ENCODE measurements at places on chromosomes 7 and 10.

GRCh38 chr10:108204528-108205305, 1040.2 kb upstream of the SORCS1 start:
- no peak for DNase-seq

DNA sequence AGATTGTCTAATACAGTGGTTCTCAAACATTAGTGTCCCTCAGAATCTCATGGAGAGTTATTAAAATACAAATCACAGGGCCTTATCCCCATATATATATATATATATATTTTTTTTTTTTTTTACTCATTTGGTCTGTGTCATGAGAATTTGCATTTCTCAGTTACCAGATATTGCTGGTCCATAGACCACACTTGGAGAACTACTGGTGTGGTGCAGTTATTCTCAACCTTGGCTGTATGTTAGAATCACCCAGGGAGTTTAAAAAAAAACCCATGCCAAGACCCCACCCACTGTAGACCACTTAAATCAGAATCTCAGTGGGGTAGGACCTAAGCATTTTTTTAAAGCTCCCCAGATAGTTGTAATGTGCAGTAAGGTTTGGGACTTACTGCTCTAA, 179.9 kb downstream of the AUTS2 start:
- no peak for DNase-seq

DNA sequence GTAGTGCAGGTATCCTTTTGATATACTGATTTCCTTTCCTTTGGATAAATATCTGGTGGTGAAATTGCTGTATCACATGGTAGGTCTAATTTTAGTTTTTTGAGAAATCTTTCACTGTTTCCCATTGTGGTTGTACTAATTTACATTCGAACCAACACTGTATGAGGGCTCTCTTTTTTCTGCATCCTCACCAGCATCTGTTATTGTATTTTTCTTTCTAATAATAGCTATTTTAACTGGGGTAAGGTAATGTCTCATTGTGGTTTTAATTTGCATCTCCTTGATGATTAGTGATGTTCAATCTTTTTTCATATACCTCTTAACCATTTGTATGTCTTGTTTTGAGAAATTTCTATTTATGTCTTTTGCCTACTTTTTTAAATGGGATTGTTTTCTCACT, 335.4 kb upstream of the MTPN start:
- DNase-seq: no peak

DNA sequence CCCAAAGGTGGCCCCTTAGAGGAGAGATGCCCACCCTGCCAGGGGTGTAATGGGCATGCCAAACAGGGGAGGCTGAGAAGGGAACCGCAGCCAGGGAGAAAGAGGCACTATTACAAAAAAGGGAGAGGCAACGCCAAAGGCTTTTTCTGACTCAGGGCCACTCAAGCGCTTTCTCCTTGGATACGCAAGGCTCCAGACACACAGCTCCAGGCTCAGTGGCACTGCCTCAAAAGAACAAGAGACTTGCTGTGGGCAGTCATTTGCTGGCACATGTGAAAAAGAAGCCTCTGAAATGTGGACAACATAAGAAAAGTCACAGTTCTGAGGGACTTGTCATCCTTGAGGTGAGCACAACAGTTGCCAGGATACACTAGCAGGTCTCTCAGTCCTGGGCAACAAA, 128.4 kb downstream of the DGKI start:
- DNase-seq: no peak

DNA sequence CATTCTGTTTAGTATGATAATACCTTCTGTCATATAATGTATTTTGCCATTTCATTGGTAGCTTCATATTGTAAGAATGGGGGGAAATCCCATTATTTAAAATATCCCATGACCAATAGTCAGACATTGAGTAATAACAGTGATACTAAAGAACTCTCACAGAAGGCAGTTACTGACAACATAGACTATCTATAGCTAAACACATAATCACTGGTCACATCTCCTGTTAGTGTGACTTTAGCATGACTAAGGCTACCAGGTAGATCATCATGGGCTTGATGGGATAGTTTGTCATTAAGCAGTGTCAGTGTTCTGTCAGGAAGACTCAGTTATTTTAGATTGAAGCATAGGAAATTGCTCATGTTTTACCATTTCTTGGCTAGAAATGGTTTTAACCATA, 16.4 kb downstream of the OPN1SW start:
- no peak for DNase-seq

DNA sequence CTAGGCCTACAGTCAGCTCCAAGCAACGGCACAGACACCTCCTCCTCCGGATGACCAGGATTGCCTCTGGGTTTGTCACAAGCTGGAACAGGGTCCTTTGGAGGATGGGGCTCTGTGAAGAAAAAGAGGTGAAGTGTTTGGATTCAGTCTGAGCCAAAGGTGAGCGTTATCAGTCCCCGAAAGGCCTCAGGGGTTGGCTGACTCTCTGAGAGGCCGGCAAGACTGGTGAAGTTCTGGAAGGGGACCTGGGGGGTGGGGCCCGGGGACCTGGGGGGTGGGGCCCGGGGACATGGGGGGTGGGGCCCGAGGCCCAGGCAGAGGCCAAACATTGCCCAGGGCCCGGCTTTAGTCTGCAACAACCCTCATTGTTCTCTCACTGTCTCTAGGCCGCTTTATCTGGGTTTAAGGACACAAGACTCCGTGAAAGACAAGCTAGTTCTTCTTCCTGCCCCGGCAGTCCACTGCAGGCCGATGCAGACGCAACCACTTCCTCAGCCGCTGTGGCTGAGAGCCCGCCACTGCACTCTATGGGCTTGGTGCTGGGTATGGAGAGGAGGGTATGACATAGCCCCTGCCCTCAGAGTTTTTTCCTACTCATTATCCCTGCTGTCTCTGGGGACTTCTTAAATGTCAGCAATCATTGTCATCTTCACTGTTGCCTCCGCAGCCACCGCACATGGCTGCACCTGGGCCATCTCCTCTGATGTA, 27.4 kb upstream of the PSAP start:
- DNase-seq: no peak

- DNase-seq: no peak
Measured at GRCh38 chr7:83617858-83618257, 31.1 kb downstream of the SEMA3E start.

- DNase-seq: no peak
Measured at GRCh38 chr7:38070718-38071117, 107.3 kb upstream of the STARD3NL start.

DNA sequence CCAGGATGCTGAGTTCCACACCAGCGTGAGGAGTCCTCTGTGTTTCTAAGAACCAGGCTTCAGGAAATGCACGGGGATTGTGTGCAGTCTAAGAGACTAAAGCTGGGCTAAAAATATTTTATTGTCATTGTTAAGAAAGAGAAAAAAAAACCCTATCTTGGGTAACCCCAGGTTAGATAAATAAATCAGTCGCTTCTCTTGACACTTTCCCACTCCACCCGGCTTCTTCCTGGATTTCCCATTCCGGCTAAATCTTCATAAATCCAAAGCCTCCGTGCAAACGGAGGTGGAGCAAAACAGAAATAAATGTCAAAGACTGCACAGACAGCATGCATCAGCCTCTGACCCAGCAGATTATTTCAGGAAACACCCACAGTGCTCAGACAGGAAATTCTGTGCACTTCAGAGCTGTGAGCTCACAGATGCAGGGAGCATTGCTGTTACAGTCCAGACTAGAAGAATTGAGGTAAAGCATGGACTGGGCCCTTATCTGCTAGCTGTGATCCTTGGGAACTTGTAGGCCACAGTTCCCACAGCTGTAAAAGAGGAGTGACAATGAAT, 44.8 kb upstream of the GRID1 start:
- no peak for DNase-seq

DNA sequence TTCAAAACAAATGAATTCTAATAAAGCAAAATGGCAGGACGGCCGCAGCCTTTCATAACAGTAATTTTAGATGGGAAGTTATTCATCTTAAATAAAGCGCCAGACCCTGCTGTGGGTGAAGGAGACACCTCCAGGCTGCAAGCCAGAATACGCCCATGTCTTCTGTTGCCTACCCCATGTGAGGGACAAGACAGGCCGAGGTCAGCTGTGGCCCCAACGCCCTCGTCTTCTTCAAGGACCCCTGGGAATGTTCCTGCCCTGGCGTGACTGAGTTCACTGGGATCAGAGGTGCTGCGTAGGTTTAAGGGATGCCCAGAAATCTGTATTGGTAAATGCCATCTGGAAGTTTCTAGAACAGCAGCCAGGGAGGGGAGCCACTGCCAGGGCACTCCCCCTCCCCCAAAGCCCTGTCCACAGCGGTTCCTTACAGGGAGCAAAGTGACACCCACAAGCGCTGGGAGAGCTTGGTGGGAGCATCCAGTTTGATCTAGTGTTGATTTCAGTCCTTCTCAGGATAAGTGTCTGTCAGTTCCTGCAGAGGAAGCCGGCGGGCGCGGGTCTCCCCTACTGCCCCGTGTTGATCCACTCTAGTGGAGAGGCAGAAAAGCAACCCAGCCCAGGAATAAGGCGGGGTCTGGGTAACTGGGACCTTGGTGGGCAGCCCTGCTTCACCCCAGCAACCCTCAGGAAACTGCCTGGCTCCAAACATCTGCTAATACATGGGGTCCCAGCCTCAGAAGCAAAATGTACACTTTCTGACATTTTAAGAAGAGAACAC, 20.6 kb downstream of the PAPOLB start:
- DNase-seq: no peak

- DNase-seq: no peak
Measured at GRCh38 chr7:142884286-142884640, 1.3 kb downstream of the TRPV6 start.

DNA sequence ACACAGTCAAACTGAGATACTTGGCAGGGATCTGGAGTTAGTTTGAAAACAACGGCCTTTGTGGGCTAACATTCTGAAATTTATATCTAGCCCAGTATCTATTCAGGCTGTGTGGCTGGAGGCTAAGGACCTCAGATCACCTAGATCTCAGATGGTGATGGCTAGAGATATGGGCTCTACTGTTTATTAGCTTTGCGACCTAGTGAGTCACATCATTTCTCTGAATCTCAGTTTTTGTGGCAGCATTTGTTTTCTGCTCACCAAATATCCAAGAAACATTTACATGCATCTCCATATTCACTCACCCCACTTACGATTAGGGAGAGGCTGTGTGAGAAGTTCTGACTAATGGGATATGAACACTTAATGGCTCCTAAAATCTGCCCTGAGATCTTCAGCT, 503.9 kb downstream of the KIF20B start:
- no peak for DNase-seq

- no peak for DNase-seq
Measured at GRCh38 chr7:47720141-47720906, 138.4 kb upstream of the TNS3 start.

GRCh38 chr10:97737770-97738265, 890 bp downstream of the ZFYVE27 start:
- DNase-seq: no peak

DNA sequence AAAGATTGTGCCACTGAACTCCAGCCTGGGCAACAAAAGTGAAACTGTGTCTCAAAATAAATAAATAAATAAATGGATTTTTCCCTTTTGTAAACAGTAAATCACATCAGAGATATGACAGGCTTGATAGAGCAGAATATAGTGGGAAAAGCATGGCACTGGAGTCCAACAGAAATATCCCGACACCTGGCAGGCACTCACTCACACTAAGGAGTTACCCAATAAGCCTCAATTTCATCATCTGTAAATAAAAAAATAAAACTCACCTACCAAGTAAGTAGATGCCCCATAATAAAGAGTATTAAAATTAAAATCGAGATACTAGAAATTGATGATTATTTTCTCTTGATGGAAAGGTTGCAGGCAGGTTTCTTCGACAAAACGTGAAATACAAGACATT, 1.7 kb downstream of the ATE1 start:
- DNase-seq: no peak

DNA sequence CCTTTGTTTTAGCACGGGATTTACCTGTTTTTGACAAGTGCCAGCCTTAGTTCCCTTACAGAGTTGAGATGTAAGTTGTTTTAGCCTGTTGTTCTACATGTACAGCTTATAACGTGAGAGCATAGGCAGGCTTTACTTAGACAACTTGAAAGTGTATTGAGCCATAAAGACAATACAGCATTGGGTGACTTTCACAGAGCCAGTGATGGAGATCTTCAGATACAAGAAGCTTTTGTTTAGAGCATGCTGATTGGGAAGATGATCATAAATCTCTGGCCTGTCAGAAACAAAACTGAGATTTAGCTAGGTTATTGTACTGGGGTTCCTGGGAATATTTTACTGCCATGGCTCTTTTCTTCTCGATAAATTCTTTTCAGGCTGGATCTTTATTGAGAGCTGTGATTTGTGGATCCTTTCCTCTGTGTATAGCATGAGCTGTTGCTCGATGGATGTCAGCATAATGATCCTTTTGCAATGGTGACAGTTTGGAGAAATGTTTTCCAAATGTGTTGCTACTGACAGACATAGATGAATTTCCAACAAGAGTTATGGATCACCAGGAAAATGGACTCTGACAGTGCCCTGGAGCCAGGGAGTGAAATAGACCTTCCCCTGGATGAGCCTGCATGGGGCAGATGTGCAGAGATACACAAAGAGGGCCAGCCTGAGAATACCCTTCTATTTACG, 30.2 kb downstream of the LHFPL3 start:
- DNase-seq: no peak

- no peak for DNase-seq
Measured at GRCh38 chr7:38704041-38704547, 72.9 kb upstream of the AMPH start.

- no peak for DNase-seq
Measured at GRCh38 chr7:5528071-5528814, 104.6 kb upstream of the TNRC18 start.

DNA sequence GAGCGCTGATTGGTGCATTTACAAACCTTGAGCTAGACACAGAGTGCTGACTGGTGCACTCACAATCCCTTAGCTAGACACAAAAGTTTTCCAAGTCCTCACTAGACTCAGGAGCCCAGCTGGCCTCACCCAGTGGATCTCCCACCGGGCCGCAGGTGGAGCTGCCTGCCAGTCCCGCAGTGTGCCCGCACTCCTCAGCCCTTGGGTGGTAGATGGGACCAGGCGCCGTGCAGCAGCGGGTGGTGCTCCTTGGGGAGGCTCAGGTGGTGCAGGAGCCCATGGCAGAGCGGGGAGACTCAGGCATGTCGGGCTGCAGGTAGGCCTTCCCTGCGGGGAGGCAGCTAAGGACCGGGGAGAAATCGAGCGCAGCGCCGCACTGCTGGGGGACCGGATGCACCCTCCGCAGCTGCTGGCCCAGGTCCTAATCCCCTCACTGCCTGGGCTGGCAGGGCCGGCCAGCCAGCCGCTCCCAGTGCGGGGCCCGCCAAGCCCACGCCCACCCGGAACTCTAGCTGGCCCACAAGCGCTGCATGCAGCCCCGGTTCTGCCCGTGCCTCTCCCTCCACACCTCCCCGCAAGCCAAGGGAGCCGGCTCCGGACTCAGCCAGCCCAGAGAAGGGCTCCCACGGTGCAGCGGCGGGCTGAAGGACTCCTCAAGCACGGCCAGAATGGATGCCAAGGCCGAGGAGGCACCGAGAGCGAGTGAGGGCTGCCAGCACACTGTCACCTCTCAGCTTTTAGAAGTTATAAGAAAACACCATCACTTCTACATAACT, 128.9 kb downstream of the ZNF438 start:
- DNase-seq: no peak

DNA sequence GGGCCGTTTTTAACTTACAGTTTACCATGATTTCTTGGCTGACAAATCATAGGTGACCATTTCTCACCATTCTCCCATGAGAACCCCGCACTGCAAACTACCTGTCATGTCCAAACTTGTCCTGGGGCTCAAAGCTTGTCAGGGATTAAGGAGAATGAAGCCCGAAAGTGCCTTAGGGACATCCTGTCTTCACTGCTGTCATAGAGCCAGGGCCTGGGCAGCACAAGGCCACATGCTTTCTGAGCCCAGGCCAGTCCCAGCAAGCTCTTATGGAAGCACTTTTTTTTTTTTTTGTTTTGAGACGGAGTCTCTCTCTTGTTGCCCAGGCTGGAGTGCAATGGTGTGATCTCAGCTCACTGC, 33.9 kb downstream of the CCM2 start:
- no peak for DNase-seq

All from AG09319 (cell line).